Endothelial cell of umbilical vein (primary cell): ENCODE measurements at places on chromosomes 6 and 20. TPM values are rescaled to one million over a fixed set of nuclear protein-coding genes. Genes with fewer than 3 reads are reported as not detected.

DNA sequence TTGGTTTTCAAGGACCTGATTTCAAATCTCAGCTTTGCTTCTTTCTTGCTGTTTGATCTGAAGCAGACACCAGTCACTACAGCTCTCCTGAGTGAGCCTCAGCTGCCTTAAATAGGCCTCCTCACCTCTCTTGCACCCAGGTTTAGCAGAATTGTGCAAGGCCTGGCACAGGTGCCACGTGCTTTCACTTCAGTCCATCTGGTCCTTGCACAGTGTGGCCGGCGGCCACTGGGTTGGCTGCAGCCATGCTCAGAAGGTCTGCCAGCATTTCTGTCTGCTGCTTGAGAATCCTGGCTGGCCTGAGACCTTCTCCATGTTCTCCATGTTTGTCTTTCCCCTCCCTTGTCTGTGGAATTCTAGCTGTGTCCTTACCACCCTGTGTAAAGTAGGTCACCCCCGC is 14.5 kb upstream of the DAAM2 start:
- no peak for DNase-seq

- DNase-seq: no peak
These were observed 17.0 kb upstream of the KIF13A start for GRCh38 chr6:18004256-18004985.

- DNase-seq: no peak
These were observed 148.8 kb upstream of the EPHA7 start for GRCh38 chr6:93568169-93568568.

GRCh38 chr20:11832851-11833250 is 84.8 kb upstream of the BTBD3 start:
- no peak for DNase-seq

Gene LEMD2
- polyA plus RNA-seq: 54.9 and 61.1 TPM in 2 replicates

Gene SOX18
- 20.9 and 21.8 TPM in 2 replicates for polyA plus RNA-seq
